Lower lobe of right lung (tissue), 2 donors: ENCODE measurements at places on chromosomes 3 and 15. TPM values are rescaled to one million over a fixed set of nuclear protein-coding genes. Genes with fewer than 3 reads are reported as not detected.

Gene CORO2B
- total RNA-seq: 6.8 TPM

Gene ZNF662
- total RNA-seq: 7.3 TPM

Gene ADAMTS7
- total RNA-seq: 5.3 TPM

Gene HTR3E
- total RNA-seq: not detected

- H3K4me1 ChIP-seq: no peaks in the 10 kb centered on the region
- H3K27me3 ChIP-seq: no peaks in the 10 kb centered on the region
- no peak overlapping the region for H3K4me3 ChIP-seq
- H3K27ac ChIP-seq: no peak overlapping the region
- peaks cover 29% of the 10 kb centered on the region for H3K36me3 ChIP-seq
These were observed 98.4 kb downstream of the DHX30 start for GRCh38 chr3:47901280-47901833.

GRCh38 chr3:147425388-147425850 is 16.3 kb downstream of the ZIC1 start:
- no peak overlapping the region for H3K27ac ChIP-seq
- no peaks in the 10 kb centered on the region for H3K4me1 ChIP-seq
- no peak for DNase-seq

DNA sequence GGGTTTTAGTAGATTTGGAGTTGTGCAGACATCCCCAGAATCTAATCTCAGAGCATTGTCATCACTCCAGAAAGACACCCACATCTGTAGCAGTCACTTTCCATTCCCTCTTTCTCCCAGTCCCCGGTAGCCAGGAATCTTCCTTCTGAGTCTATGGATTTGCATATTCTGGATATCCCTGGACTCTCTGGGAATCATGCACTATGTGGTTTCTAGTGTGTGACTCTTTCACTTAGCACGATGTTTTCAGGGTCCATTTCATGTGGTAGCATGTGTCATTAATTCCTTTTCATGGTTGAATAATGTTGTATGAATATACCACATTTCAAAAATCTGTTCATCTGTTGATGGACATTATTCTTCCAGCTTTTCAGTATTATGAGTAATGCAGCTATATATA is 29.3 kb downstream of the FBLN2 start:
- no peaks in the 10 kb centered on the region for H3K36me3 ChIP-seq
- H3K4me3 ChIP-seq: no peak overlapping the region
- H3K27ac ChIP-seq: no peak overlapping the region

- H3K27me3 ChIP-seq: no peaks in the 10 kb centered on the region
- H3K36me3 ChIP-seq: peaks cover 10% of the 10 kb centered on the region
- no peak overlapping the region for H3K27ac ChIP-seq
- H3K4me3 ChIP-seq: no peak overlapping the region
- DNase-seq: no peak
These were observed 6.6 kb downstream of the FAM98B start for GRCh38 chr15:38460543-38460942.

DNA sequence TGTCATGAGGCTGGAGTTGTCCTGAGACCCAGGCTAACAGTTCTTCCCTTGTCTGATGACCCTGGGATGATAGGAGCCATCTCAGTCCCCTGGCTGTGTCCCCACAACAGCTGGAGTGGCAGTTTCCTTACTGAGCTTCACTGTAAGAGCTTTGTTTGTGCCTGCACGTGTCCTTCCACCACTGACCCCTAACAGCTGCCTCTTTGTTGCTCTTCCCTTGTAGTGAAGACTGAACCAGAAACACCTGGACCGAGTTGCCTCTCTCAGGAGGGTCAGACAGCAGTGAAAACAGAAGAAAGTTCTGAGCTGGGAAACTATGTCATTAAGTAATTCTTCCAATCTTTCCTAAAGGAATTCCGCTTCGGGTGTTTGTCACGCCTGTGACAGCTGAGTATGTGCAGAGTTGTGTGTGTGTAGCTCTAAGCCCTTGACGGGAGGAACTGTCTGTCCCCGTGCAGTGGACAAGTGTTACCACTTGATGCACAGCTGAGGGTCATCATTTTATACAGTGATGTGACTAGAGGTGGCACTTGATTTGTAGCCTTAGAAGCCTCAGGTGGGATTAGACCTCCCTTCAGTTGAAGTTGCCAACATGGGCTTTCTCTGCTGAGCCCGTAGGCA is 25.0 kb downstream of the MAP6D1 start:
- H3K4me3 ChIP-seq: no peak overlapping the region
- no peak for DNase-seq
- peaks cover 83% of the 10 kb centered on the region for H3K36me3 ChIP-seq

GRCh38 chr3:111975131-111975530 is 3.7 kb upstream of the ABHD10 start:
- no peak for DNase-seq
- H3K27me3 ChIP-seq: no peaks in the 10 kb centered on the region
- H3K27ac ChIP-seq: no peak overlapping the region
- peaks cover 3% of the 10 kb centered on the region for H3K4me1 ChIP-seq
- no peak overlapping the region for H3K4me3 ChIP-seq

DNA sequence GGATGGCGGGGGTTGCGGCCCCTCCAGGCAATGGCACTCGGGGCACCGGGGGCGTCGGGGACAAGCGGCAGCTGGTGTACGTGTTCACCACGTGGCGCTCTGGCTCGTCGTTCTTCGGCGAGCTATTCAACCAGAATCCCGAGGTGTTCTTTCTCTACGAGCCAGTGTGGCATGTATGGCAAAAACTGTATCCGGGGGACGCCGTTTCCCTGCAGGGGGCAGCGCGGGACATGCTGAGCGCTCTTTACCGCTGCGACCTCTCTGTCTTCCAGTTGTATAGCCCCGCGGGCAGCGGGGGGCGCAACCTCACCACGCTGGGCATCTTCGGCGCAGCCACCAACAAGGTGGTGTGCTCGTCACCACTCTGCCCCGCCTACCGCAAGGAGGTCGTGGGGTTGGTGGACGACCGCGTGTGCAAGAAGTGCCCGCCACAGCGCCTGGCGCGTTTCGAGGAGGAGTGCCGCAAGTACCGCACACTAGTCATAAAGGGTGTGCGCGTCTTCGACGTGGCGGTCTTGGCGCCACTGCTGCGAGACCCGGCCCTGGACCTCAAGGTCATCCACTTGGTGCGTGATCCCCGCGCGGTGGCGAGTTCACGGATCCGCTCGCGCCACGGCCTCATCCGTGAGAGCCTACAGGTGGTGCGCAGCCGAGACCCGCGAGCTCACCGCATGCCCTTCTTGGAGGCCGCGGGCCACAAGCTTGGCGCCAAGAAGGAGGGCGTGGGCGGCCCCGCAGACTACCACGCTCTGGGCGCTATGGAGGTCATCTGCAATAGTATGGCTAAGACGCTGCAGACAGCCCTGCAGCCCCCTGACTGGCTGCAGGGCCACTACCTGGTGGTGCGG is 1.9 kb downstream of the CHST2 start:
- peak overlapping the region; percentile 83 for H3K27ac ChIP-seq
- no peaks in the 10 kb centered on the region for H3K36me3 ChIP-seq
- peak overlapping the region; percentile 72 for H3K4me3 ChIP-seq
- DNase-seq: peak; percentile 57

DNA sequence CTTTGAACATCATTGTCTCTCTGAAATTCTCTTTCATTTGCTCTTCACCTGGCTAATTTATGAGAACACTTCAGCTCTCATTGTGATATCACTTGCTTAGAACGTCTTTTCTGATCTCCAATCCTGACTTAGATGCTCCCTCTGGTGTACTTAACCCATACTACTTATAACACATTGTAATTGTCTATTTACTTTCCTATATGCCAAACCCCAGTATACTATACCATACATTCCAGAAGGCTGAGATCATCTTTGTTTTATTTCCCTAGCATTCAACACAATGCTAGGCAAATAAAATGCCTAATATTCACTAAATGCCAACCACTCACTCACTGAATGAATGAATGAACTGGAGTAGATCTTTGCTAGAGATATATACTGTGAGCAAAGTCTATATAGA is 27.0 kb upstream of the PEX5L start:
- no peak overlapping the region for H3K4me3 ChIP-seq
- DNase-seq: no peak
- no peak overlapping the region for H3K27ac ChIP-seq
- H3K36me3 ChIP-seq: no peaks in the 10 kb centered on the region

DNA sequence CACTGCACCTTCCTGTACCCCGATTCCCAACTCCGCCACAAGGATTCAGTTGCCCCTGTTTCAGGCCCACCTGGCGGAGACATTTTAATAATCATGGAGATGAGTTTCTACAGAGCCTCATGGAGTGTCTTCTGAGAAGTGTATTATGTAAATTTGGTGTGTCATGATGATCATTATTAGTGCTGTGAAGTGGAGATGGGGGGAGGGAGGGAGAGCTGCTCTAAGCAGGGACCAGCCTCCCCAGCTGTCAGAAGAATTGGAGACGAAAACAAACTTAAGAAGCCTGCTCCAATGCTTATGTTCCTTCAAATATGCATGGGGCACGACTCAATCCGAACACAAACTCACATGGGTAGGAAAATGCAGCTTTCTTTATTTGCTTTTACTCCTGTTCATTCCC is 127.8 kb downstream of the EPHB1 start:
- no peak for DNase-seq
- H3K27ac ChIP-seq: no peak overlapping the region

DNA sequence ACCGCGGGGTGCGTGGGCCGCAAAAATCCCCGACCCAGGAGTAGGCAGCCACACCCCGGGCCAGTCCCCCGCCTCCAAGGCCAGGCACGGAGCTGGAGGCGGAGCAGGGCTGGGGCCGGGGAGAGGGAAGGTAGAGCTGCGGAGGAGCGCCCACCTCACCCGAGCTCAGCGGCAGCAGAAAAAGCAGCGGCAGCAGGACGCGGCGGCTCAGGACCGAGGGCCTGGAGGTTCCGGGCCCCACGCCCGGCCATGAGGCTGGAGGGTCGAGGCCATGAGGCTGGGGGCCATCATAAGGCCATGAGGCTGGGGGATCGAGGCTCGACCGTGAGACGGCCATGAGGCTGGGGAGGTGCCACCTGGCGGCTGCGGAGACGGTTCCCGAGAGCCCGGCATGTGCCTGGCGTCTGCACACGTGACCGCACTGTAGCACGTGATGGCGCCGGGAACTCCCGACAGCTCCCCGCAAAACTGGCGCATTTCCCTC is 32.9 kb upstream of the PRSS50 start:
- no peak for DNase-seq
- no peaks in the 10 kb centered on the region for H3K27me3 ChIP-seq
- H3K36me3 ChIP-seq: no peaks in the 10 kb centered on the region
- no peak overlapping the region for H3K27ac ChIP-seq
- H3K4me3 ChIP-seq: no peak overlapping the region

DNA sequence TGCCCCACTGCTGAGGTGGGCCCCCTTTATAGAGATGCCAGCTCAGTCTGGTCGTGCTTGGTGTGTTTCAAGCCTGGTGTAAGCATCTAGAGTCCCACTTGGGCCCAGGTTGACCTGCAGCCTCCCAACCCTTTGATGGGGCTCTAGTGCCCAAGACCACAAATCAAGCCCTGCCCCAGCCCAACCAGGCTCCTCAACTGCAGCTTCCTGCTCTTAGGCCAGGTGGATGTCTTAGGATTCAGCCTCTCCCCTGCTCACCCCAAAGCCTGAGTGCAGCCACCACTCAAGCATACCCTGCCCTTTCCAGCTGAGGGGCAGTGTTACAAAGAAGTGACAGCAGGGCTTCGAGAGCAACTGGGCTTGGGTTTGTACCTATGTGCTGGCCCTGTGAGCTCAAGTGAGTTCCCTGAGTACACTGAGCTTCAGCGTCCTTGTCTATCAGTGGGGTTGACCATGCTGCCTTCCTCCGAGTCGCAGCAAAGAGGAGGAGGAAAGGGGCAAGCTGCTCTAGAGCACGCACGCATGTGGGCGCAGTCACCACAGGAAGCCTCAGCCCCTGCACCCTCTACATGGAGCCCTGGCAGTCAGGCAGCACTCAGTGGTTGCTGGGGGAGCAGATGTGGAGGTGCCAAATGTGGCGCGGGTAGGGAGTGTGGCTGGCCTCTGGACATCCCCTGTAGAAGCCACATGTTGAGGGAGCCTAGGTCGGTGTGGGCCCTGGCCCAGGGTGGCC is 120.7 kb downstream of the EEFSEC start:
- H3K36me3 ChIP-seq: peaks cover 2% of the 10 kb centered on the region
- H3K4me1 ChIP-seq: peaks cover 1% of the 10 kb centered on the region
- H3K27me3 ChIP-seq: no peaks in the 10 kb centered on the region
- DNase-seq: no peak
- no peak overlapping the region for H3K27ac ChIP-seq
- no peak overlapping the region for H3K4me3 ChIP-seq

- no peaks in the 10 kb centered on the region for H3K36me3 ChIP-seq
- no peaks in the 10 kb centered on the region for H3K4me1 ChIP-seq
- DNase-seq: no peak
These were observed 17.3 kb upstream of the HDAC11 start for GRCh38 chr3:13462822-13463221.

DNA sequence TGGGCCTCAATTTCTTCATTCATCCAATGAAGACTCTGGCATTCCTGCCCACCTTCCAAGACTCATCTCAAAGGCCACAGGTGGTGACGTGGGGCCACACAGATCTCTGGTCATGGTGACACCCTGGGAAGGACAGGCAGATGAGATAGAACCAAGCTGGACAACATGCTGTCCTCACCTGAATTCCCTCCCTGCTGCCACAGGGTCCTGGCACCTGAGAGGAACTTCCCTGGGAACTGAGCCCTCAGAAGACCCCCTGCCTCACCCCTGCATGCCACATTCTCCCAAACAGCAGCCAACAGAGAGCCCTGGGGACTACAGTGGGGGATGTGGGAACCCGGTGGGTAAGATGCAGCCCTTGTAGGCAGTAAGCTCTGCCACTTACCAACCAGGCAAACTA is 10.7 kb downstream of the KLF15 start:
- H3K4me3 ChIP-seq: no peak overlapping the region
- H3K27me3 ChIP-seq: no peaks in the 10 kb centered on the region
- peaks cover 21% of the 10 kb centered on the region for H3K4me1 ChIP-seq
- DNase-seq: no peak
- H3K36me3 ChIP-seq: peaks cover 53% of the 10 kb centered on the region

DNA sequence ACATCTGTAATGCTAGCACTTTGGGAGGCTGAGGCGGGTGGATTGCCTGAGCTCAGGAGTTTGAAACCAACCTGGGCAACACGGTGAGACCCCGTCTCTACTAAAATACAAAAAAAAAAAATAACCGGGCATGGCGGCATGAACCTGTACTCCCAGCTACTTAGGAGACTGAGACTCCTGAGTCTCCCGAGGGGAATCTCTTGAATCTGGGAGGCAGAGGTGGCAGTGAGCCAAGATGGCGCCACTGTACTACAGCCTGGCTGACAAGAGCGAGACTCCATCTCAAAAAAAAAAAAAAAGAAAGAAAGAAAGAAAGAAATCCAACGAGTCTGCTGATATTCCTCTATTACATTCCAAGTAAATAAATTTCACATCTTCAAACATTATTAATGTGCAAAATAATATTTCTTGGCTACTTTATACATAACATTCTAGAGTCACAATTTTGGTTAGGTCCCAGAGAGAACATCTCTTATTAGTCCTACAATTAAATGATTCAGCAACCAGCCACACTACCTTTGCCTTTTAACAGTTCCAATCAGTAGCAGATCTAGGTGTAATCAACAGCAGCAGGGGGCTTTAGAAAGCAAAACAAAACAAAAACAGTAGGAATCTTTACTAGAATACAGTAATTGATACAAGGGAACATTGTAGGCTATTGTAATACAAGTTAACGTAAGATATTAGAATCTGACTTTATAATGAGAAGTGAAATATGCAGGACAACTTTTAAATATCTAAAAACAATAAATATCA is 195.8 kb downstream of the TBC1D5 start:
- peaks cover 3% of the 10 kb centered on the region for H3K36me3 ChIP-seq
- H3K4me3 ChIP-seq: no peak overlapping the region
- no peaks in the 10 kb centered on the region for H3K4me1 ChIP-seq

- H3K27ac ChIP-seq: no peak overlapping the region
- H3K4me3 ChIP-seq: no peak overlapping the region
- peaks cover 13% of the 10 kb centered on the region for H3K4me1 ChIP-seq
- H3K36me3 ChIP-seq: no peaks in the 10 kb centered on the region
These were observed 214.7 kb upstream of the ZBTB20 start for GRCh38 chr3:115361806-115362205.
